ENCODE measurements at places on chromosomes 1 and 21.

GRCh38 chr1:55898181-55898580 lies 681.2 kb downstream of the PLPP3 start:
- DNase-seq, result no peak

GRCh38 chr1:155636397-155637153 lies 26.6 kb downstream of the MSTO1 start:
- no peak for DNase-seq

DNA sequence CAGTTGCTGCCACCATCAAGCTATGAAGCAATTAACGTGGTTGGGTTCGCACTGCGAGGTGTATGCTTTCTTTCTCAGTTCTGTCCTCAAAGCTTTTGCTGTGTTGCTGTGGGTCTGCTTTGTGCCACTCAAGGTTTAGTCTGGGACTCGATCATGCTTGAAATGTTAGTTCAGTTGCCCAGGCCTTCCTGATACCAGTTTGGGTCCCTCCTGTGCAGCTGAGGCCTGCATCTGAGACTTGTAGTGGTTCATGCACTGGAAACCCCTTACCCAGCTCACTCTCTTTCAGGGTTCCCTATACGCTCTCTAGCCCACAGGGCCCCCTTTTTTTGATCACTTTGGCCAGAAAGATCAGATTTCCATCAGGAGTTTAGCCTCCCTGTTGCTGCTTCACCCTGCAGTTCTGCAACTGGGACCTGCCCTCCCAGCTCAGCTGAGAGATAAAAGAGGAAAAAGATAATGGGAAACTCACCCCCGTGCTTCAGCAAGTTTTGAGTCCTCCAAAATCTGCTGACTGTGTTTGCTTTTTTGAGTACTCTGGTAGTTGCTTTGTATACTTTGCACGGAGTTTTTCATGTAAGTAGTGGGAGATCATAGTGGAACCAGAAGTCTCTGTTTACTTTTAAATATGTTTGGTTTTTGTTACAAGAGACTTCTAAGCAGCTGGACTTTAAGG lies 317.0 kb downstream of the HHAT start:
- DNase-seq, result no peak

DNA sequence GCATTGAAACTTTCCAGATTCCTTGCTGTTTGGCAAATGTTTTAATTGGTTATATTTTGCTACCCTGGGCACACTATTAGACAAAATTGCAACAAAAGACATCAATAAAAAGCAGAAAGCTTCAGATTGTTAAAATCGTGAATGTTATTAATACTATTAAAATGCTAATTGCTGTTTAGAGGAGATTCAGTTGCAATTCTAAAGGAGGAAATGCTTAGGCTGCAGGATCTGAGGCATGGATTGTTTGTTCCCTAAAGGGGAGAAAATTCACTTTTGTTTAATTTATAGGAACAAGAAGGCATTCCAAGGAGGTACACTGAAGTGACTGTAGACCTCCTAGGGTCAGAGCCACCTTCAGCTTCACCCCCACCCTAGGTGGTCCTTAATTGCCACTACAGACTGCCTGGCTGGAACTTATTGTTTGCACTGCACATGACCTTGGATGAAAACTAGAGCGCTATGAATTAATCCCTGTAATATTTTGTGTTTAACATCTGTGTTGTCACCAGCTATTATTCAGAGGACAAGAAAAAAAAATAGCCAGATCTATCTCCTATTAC lies 1266.9 kb upstream of the ADGRL2 start:
- DNase-seq, result no peak

DNA sequence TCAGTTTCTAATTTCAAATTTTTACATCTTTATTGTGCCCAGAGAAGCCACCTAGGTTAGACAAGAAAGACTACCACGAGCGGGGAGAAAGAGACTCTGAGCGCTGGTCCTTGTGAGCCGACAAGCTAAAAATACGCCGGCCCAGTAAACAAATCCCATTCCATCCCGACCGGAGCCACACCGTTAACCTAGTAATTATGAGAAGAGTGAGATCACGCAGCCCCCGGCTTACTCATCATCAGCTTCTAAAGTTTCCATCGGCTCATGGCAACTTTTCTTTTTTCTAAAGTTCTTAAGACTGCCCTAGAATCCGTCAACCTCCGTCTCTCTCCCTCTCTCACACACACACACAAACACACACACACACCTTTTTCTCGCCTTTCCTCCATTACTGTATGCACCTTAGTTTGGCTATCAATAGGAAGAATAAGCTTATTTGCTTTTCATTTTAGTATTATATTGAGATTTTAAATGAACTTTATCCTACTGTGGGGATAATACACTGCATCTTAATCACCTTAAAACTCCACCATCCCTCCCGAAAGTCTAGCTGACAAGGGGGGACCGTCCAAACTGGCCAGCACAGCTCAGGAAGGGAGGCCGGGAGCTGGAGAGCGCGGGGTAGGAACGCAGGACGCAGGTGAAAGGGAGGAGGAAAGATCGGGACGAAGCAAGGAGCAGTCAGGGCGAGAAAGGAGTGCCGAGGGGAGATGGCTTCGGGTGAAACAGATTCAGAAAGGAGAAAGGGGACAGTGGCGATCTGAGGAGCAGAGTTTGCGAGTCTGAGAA lies 728 bp downstream of the OTUD7B start:
- peak; percentile 54 for DNase-seq

DNA sequence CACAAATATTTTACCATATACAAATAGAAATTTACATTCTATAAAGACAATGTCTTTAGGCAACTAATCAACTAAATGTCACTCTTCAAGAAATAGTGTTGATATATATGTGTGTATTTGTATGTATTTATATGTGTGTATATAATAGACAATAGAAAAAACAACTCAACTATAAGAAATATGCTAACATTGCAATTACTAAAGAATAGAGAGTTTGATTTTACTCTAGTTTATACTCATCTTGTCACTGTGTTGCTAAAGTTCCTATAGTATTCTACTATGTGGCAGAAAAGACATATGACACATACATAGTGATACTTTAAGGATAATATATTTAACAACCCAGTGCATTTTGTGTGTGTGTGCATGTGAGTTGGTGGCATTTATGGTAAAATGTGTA lies 1728.3 kb downstream of the PLA2G4A start:
- no peak for DNase-seq
